ENCODE measurements at places on chromosomes 7 and 10.

DNA sequence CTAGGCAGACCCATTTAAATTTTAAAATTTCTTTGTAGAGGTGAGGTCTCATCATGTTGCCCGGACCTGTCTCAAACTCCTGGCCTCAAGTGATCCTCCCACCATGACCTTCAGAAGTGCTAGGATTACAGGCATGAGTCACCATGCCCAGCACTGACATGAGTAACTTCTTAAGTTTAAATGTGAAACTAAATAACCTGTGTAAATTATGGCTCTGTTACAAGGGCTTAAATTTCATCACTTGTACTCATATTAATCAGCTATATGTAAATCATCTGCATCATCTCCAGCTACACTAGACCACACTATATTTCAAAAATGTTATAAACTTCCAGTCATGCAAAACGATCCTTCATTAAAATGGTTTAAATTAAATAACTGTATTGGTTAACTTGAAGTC, 56.1 kb downstream of the ATAD1 start:
- peak; percentile 79 for DNase-seq

DNA sequence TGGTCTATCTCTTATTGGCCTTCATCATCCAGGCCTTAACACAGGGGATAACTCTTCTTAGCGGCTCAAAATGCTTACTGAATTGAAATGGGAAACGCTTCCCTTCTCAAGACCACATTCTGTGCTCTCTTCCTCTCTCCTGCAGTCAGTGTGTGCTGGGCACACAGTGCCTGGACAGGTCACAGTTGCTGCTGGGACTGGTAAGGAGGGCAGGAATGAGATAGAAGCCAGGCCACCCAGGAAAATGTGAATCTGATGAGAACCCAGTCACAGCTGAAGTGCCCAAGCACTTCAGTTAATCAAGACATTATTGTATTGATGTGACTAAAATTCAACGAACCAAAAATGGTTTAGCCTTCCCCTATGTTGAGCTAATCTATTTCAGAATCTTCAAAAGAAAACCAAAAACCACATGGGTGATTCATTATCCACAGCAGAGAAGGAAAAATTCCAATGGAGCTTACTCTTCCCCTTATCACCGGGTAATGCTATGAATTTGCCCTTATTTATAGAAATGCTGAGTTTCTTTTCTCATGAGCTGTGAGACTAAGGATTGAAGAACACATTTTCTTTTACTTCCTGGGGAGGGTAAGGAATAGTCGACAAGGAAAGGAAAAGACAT, 41.2 kb upstream of the PLPP4 start:
- DNase-seq: no peak

- peak; percentile 53 for DNase-seq
These were observed 16.8 kb downstream of the OSBPL3 start for GRCh38 chr7:24963218-24963617.

DNA sequence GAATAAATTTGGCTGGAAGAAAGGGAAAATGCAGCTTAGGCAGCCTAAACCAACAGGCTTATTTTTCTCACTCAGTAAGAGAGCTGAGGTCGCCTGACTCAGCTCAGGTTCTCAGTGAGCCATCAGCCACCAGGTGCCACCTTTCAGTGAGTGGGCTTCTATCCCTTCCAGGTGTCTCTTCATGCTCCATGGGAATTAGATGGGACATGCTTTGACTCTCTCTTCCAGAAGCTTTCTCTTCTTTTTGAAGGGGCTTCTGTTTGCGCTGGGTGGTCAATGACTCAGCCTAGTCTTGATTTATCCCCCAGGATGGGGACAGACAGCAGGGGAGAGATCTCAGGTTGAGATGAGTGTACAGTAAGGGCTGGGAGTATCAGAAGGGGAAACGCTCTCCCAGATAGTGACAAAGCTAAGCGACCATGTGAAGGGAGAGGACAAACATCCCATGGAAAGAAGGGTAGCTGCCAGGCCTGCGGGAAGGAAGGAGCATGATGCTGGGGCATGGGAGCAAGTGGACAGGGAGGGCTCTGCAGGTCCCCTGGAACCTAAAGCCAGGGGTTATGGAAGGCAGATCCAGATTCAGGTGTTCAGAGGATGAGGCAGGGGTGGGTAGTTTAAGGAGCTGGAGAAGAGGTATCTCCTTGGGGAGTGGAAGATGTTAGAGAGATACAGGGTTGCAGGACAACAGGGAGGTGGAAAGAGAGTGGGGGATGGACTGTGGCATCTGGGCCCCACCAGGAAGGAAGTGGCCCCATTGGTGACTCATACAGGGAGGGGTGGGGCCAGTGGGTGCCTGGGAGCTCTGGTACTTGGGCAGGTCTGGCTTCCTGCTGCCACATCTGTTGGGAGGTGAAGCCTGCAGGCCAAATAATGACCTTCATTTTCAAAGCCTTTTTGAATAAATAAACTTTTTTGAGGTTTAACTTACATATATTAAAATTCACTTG, 32.5 kb downstream of the OGDH start:
- peak; percentile 77 for DNase-seq

- no peak for DNase-seq
These were observed 1.9 kb downstream of the CYP26A1 start for GRCh38 chr10:93075369-93076221.

- DNase-seq: no peak
These were observed 153.6 kb downstream of the TMEM178B start for GRCh38 chr7:141227454-141227853.

DNA sequence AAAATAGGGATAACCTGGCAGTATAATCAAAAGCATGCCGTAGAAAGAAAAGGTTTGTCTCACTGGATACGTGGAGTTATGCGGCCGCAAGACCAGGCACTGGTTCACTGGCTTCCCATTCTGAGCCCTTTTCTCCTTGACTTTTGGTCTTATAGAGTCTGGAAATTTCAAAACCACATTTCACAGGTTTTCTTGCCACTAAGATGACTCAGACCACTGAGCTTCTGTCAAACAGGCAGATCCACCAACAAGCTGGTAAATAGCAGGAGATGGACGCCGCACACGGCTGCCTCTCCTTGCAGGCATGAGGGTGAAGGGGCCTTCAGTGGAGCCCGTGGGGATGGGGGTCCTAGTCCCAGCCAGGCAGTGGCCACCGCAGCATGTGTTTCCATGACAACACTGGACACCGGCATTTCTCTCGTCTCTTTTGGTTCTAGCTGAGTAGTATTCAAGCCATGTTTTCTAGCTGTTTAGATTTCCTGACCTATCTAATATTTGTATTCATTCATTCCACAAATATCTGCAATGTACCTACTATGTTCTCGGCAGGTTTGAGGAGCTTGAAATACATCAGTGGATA, 55.5 kb downstream of the KLF6 start:
- DNase-seq: peak; percentile 51

DNA sequence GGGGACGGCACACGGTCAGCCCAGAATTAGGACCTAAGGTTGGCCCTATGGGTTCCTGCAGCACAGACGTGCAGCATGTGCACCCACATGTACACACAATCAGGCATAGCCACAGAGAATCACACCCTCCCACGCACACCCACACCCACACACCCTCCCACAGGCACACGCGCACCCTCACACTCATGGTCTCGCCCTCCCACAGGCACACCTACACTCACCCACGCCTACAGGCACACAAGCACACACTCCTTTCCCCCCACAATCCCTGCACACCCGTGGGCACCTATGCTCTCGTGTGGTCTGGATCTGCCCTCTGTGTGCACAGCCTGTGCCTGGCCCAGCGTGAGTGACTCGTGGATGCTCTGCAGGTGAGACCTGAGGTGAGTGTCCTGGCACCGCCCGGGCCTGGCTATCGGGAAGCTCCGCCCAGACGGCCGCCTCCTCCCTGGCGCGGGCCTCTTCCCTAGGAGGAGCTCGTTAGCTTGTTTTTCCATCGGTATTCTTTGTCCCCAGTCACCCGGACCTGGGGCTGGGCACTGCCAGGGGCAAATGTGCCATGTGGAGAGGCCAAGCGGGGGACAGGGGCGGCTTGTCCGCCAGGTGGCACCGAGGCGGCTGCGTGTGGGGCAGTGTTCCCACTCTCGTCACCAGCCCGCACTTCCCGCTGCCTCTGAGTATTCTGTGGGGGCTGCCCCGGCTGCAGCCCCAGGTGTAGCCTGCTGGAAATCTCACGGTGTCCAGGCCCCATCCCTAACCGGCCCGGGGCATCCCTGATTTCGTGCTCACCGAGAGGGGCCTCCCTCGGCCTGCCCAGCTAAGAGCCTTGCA, 110.2 kb upstream of the FAM20C start:
- DNase-seq: no peak

- no peak for DNase-seq
These were observed 5.1 kb upstream of the BAZ1B start for GRCh38 chr7:73526896-73527821.

DNA sequence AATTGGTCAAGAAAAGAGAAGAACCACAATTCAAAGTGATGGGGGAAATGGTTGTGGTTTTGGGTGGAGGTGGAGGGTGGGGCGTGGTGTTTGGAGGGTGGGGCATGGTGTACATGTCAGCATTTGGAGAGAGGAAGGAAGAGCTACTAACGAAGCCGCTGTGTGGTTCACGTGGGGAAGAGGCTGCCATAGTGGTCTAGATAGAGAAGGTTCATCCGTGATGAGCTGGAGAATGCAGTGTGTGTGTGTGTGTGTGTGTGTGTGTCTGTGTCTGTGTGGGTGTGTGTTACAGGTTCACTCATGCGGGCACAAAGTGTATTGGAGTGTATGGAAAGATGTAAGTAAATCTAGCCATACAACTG, 6.1 kb upstream of the VCL start:
- DNase-seq: no peak

- no peak for DNase-seq
These were observed 95.2 kb downstream of the CLEC2L start for GRCh38 chr7:139618482-139619366.

- no peak for DNase-seq
These were observed 674.4 kb downstream of the GRM8 start for GRCh38 chr7:126578338-126578737.

GRCh38 chr10:73940634-73941221, 29.8 kb downstream of the PLAU start:
- peak; percentile 66 for DNase-seq

GRCh38 chr7:29915481-29916215, 74.0 kb downstream of the SCRN1 start:
- peak; percentile 77 for DNase-seq

DNA sequence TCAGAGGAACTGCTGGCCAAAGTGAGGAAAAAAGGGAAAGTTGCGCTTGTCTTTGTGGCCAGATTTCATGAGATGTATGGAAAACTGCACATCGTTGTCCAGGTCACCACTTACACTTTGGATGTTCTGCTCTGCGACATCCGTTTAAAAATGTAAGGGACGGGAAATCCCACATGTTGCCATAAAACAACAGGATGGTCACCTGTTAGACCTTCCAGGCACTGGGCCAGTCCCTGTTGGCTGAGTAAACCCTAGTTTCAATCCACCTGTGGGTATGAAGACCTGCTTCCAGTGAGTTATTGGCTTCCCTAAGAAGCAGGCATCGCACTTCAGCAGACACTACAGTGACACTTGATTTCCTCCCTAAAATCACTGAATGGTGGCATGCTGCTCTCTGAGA, 2.7 kb upstream of the STAMBPL1 start:
- DNase-seq: no peak

DNA sequence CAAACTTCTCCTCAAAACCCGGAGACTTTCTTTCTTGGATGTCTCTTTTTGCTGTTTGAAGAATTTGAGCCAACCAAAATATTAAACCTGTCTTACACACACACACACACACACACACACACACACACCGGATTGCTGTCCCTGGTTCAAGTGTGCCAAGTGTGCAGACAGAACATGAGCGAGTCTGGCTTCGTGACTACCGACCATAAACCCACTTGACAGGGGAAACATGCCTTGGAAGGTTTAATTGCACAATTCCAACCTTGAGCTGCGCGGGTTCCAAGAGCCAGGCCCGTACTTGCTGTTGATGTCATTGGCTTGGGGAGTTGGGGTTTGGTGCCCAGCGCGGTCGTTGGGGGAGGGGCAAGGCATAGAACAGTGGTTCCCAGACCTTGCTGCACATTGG, 1.7 kb downstream of the EGFR start:
- DNase-seq: no peak

- peak; percentile 70 for DNase-seq
These were observed 363.3 kb downstream of the TNS3 start for GRCh38 chr7:47218378-47219176.

- DNase-seq: no peak
These were observed 350.0 kb downstream of the FGFR2 start for GRCh38 chr10:121248266-121248665.

- no peak for DNase-seq
These were observed 52.6 kb downstream of the EVX1 start for GRCh38 chr7:27295236-27295635.

DNA sequence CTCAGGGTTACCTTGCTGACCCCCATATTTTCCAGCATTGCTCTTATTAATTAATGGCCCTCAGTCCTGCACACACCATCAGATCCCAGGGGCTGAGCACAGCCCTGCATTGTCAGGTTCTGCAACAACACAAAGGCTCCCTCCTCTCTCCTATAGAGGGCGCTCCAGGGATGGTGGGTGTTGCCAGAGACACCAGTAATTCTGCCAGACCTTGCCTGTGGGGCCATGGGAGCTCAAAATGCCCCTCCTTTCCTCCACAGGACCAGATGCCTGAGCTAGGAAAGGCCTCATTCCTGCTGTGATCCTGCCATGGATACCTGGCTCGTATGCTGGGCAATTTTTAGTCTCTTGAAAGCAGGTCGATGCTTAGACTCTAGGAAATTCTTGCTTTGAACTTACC, 42.8 kb upstream of the PRSS58 start:
- no peak for DNase-seq

- DNase-seq: peak; percentile 16
These were observed 26.6 kb downstream of the DUSP5 start for GRCh38 chr10:110524179-110524858.

DNA sequence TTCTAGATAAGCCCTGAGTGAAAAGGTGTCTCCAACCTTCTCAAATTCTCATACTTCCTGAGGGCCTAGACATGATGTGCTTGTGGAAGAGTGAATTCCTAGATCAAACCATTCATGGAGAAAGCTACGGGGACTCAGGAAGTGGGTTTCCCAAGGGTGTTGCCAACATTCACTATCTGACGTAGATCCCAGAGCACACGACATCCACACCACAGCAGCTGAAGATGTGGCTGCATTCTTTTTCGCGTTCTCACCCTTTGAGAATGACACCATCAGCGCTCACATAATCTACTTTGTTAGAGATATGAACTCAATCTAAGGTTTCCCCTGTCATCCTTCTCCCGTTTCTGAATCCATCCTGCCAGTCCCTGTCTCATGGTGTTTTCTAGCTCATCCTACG, 290.8 kb downstream of the DNAJB6 start:
- no peak for DNase-seq

DNA sequence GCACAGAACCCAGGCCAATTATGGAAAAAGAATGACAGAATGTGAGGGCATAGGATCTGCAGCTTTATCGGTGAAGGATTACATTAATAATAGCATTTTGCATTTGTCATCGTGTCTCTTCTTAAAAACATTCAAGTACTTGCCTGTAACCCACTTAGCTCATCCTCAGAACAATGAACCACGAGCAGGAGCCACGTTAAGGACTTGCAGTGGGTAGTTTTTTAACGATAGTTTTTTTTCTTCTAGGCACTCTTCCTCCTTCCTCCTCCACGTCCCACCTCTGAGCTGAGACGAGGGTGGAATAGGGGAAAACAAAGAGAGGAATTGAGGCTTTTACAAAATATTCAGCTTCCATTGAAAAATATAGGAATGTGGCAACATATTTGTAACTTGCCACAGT, 27.1 kb downstream of the CDHR3 start:
- no peak for DNase-seq

Measured in foreskin fibroblast (primary cell).